NCI-H1436 treated with DMSO at 0.1 percent for 48 hours (cell line): ENCODE measurements at places on chromosomes 6 and 20.

DNA sequence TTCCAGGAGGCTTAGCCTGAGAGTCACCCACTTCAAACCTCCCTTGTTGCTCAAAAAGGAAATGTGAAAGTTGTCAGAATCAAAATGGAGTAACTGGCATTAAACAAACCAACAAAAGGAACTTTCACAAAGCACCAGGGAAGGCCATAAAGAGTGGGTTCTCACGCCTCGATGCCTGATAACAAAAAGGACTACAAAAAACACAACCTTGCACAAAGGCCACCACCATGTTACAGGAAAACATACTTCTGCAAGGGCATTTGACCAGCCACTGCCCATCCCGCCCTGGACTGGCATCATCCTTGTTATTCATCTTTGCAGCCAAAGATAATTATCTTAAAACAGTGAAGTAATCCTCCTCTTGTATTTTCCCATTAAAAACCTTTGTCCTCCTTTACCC, 34.8 kb downstream of the RNASET2 start:
- DNase-seq, result no peak

DNA sequence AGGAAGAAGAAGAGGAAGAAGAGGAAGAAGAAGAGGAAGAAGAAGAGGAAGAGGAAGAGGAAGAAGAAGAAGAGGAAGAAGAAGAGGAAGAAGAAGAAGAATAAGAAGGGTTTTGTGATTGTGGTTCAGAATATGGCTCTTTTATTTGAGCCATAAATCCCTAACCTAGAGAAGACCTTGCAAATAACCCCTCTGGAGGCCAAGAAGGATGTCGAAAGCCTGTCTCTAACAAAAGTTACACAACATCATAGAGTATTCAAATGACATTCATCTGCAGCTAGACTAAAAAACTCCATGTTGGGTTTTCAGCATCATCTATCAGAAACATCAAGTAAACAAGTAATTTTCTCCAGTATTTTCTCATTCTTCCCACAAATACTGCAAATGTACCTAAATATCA, 100.9 kb downstream of the RNASET2 start:
- DNase-seq, result no peak

GRCh38 chr20:10076126-10077080, 41.6 kb downstream of the ANKEF1 start:
- no peak for DNase-seq

- DNase-seq, result no peak
Observed at GRCh38 chr6:21946298-21946783, 350.5 kb downstream of the PRL start.

DNA sequence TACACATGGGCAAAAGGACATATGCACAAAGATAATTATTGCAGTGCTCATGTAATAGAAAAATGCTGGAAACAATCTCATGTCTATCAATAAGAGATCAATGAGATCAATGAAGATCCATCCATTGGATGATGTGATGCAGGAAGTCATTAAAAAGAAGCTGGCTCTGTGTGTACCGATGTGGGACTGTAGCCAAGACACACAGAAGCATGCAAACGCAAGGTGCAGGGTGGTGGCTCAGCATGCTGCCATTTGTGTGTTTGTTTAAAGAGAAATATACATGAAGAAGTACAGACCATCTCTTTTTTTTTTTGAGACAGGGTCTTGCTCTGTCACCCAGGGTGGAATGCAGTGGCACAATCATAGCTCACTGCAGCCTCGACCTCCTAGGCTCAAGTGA, 33.1 kb upstream of the KCNB1 start:
- DNase-seq, result no peak
